ENCODE measurements at places on chromosomes 11 and 22. TPM values are rescaled to one million over a fixed set of nuclear protein-coding genes. Genes with fewer than 3 reads are reported as not detected.

SCO2 gene
- polyA plus RNA-seq = 1.8 TPM

SFI1 gene
- 8.9 TPM for polyA plus RNA-seq

TEAD1 gene
- polyA plus RNA-seq = 8.4 TPM

C11orf91 gene
- 0.50 TPM for polyA plus RNA-seq

CTSF gene
- 5.5 TPM for polyA plus RNA-seq

SWAP70 gene
- 9.5 TPM for polyA plus RNA-seq

PGM2L1 gene
- 0.70 TPM for polyA plus RNA-seq
